ENCODE measurements at places on chromosomes 3 and 15.
A peak's percentile ranks its signal among the peaks of the same experiment; 100 is the strongest.

DNA sequence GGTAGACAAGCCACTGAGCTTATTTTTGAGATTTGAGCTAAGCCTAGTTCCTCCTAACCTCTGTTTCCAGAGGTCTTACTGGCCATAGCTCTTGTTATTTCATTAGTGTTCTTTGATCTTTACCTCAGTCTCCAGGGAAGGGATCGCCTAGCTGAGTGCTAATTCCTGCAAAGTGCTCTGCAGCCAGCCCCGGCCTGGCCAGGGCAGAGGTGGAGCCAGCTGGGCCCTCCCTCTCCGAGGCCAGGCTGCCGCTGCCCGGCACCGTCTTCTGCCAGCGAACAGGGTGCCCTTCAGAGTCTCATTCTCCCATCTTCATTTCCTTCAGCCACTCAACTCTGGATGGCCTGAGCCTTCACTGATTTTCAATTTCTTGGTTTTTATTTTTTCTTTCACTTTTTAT, 19.7 kb downstream of the FAN1 start:
- DNase-seq = no peak

GRCh38 chr3:126358816-126359181, 1.6 kb upstream of the KLF15 start:
- DNase-seq = no peak

GRCh38 chr3:149390294-149390693, 12.8 kb upstream of the TM4SF1 start:
- no peak for DNase-seq

GRCh38 chr15:33284336-33284735, 26.4 kb upstream of the RYR3 start:
- DNase-seq = no peak

GRCh38 chr3:42701371-42702065, 1.1 kb downstream of the HHATL start:
- peak; percentile 63 for DNase-seq

- no peak for DNase-seq
These were observed 151.1 kb downstream of the NUP210 start for GRCh38 chr3:13268961-13269441.

GRCh38 chr15:68224546-68225250, 4.8 kb downstream of the CLN6 start:
- DNase-seq = no peak

GRCh38 chr3:134803051-134803505, 8.0 kb downstream of the EPHB1 start:
- DNase-seq = no peak

DNA sequence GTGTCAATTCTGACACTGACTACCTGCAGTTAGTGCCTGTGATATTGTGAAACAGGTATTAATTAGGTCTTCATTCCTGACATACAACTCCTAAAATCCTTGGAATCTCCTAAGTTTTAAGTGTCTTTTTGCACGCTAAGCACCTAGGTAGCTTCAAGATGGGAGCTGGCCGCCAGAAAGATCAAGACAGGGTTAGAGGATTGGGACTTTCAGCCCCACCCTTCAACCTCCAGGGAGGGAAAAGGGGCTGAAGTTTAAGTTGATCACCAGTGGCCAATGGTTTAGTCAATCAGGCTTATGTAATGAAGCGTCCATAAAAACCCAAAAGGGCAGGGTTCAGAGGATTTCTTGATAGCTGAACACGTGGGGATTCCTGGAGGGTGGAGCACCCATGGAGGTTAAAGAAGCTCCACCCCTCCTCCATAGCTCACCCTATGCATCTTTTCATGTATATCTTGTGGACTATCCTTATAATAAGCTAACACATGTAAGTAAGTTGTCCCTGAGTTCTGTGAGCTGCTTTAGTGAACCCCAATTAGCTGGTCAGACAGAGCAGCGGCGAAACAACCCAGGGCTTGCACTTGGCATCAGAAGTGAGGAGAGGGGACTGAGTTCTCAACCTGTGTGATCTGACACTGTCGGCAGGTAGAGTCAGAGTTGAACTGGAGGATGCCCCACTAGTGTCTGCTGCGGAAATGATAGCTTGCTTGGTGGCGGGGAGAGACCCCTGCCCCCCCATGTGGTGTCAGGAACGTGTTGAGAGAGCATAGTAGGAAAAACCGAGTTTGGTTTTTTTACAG, 12.8 kb upstream of the SRP14 start:
- no peak for DNase-seq

GRCh38 chr3:97102641-97103040, 288.2 kb downstream of the EPHA6 start:
- DNase-seq = no peak

GRCh38 chr15:64582202-64582601, 121.8 kb downstream of the ZNF609 start:
- no peak for DNase-seq

GRCh38 chr3:136194409-136195257, 1.5 kb downstream of the MSL2 start:
- DNase-seq = no peak

GRCh38 chr15:52255008-52255407, 40.6 kb downstream of the MYO5C start:
- DNase-seq = no peak

- no peak for DNase-seq
These were observed 26.3 kb downstream of the MRPS11 start for GRCh38 chr15:88493844-88494243.

DNA sequence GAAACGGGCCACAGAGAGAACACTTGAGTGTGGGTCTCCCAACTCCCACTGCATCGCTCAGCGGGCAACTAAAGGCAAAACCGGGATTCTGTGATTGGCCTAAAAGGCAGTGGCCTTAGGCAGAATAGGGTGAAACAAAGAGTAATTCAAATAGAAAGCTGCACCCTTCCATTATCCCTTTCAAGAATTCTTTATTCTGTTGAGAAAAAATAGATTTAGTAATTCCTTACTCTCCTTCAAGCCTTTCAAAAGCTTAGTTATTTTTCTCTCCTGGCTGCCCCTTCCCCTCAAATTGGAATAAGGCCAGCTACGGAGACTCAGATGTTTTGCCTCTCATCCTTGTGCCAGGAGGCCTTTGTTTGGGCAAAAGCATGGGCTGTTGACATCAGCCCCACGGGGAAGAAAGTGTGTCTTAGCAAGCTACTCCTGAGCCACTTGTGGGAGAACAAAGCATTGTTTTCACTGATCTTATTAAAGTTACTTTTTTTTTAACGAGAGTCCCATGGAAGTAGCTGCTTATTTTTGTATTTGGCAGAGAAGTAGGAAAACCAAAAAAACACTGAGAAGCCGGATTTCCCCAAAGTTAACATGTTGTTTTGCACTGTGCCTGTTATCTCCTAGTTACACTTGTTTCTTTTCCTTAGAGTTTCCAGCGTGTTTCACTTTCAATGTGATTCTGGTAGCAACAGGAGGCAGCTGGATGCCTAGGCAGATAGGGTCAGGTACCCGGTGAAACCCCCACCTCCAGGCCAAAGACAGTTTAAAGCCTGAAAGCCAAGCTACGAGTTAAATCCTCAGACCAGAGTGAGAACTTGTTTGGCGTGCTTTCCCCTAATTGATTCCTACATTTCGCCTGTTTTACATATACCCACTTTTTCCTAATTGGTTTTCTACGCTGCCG, 2.2 kb downstream of the ST6GAL1 start:
- DNase-seq = no peak

DNA sequence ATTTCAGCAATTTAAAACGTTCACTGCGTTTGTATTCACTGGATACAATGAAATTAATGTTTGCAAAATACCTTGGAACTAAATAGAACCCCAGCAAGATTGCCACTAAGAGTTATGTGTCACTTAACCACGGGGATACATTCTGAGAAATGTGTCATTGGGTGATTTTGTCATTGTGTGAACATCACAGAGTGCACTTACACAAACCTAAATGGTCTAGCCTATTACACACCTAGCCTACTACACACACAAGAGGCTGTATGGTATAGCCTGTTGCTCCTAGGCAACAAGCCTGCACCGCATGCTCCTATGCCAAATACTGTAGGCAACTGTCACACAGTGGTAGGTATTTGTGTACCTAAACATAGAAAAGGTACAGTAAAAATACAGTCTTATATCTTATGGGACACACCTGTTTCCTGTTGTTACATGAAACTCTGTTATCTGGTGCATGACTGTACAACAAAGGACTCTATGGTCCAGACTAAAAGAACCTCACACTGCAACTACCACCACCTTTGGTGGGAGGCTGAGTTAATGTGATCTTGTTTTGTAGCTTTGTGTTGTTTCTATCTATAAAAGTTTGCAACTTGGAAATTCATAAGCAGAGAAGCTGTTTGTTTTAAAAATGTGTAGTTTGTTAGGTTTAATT, 92.2 kb upstream of the NTRK3 start:
- DNase-seq = no peak

GRCh38 chr3:14393440-14394106, 8.8 kb upstream of the SLC6A6 start:
- no peak for DNase-seq

DNA sequence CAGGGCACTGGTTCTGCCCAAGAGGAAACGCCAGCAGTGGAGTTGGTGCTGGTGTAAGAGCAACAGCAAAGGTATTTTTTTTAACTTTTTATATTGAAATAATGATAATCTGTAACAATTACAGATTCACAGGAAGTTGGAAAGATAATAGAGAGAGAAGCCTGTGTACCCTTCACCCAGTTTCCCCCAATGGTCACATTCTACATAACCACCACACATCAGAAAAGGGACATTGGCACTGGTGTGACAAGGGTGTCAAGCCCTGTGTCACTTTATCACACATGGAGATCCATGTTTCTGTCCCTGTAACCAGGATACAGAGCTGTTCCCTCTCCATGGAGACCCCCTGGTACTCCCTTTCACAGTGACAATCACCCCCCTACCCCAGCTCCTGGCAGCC, 9.1 kb upstream of the PLXNA1 start:
- DNase-seq = no peak

DNA sequence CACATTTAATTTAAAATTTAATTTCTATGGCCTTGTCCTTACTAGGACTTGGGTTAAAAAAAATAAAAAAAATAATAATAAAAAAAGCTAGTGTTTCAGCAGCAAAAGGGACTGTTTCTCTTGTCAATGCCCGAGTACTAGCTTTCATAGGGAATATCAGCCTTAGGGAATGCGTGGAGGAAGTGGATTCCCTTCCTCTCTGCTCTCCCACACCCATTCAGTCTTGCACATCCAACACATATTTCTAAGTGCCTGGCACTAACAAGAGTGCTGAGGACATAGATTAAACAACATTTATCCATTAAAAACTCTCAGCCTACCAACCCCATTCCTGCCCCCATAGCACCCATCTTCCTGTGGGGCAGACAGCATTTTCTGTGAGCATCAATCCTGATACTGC, 6.2 kb downstream of the ZNF385D start:
- no peak for DNase-seq

DNA sequence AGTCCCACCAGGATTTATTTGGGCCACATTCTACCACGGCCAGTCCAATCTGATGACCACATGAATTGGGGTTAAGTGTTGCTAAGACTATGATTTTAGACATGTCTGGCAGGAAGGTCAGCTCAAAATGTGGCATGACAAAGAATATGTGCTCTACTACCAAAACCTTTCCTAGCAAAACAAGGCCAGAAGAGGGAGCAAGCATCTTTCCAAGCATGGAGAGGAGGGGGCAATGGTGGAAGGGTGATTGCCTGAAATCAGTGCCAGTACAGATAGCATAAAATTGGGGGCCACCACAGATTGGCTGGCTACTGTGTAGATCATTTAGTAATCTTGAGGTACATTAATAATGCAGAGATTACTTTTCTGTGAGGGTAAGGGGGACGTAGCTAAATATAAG, 43.2 kb downstream of the TMEM39A start:
- no peak for DNase-seq

- no peak for DNase-seq
These were observed 53.9 kb upstream of the HERC1 start for GRCh38 chr15:63887630-63888029.

DNA sequence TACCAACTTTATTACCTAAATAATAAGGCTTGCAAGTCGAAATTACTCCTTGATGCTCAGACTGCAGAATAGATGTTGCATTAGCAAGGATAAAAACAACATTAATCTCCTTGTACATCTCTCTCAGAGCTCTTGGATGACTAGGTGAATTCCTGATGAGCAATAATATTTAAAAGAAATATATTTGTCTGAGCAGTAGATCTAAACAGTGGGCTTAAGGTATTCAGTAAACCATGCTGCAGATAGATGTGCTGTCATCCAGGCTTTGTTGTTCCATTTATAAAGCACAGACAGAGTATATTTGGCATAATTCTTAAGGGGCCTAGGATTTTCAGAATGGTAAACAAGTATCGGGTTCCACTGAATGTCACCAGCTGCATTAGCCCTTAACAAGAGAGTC, 257.1 kb downstream of the TUSC7 start:
- DNase-seq = no peak

DNA sequence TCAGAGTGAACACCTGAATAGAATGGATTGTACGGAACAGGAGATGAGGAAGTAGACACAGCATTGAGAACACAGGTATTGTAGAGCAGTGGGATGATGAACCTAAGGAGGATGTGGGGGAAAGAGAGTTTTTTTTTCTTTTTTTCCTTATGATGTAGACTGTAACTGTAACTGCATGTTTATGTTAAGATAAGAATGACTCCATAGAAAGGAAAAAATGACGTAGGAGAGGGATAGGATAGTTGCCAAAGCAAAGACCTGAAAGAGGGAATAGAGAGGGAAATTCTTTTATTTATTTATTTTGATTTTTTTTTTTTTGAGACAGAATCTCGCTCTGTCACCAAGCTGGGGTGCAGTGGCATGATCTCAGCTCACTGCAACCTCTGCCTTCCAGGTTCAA, 33.2 kb downstream of the APH1B start:
- no peak for DNase-seq

DNA sequence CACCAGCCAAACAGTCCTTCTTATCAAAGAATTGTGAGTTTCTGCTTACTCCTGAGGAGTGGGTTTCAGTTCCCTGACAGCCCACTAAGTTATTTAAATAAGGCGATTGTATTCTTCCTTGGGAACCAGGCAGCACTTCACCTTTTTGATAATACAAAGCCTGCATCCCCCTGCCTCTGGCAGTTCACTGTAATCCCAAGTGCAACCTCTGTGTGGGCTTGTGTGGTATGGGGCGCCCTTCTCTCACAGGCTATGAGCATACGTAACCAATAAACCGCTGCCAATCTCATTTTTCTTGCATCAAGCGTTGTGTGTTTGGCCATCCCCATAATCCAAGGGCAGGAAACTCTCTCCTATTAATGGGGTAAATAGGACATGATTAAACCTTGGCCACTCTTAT, 1025.6 kb downstream of the NSUN3 start:
- no peak for DNase-seq

DNA sequence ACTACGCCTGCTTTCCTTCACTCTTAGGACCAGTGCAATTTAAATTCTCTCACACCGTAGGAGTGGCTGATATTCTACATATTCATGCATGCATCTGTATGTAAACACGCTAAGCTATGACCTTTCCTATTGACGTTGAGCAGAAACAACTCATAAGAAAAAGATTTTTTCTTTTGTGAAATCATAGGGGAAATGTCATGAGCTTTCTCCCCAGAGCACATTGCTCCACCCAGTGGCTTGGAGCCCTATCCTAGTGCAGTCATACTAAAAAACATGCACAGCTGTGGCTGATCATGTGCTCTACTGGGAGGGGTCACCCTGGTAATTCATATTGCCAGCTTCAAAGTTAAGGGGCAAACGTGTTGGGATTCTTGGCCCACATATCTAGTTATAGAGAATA, 1.8 kb upstream of the MESD start:
- peak; percentile 13 for DNase-seq

- no peak for DNase-seq
These were observed 9.2 kb downstream of the POC1A start for GRCh38 chr3:52144796-52145735.

Measured in Calu3 (cell line).